ENCODE measurements at places on chromosomes 7 and 10.
A peak's percentile ranks its signal among the peaks of the same experiment; 100 is the strongest.

DNA sequence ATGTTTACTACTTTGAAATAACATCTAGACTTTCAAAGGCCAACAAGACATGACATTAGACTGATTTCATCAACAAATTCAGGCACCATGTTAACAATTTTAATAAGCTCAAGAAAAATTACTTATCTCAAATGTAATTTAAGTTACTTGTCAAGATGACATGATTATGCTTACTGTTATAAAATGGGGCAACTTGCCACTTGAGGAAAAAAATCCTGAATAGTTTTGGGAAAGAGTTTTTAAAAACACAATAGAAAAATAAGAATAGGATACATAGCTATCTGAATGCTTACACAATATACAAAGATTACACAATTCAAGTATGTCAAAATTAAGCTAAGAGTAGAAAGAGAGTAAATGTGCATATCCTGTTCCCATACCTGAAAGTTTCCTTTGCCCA lies 85.4 kb downstream of the RNF32 start:
- ATAC-seq, result no peak

DNA sequence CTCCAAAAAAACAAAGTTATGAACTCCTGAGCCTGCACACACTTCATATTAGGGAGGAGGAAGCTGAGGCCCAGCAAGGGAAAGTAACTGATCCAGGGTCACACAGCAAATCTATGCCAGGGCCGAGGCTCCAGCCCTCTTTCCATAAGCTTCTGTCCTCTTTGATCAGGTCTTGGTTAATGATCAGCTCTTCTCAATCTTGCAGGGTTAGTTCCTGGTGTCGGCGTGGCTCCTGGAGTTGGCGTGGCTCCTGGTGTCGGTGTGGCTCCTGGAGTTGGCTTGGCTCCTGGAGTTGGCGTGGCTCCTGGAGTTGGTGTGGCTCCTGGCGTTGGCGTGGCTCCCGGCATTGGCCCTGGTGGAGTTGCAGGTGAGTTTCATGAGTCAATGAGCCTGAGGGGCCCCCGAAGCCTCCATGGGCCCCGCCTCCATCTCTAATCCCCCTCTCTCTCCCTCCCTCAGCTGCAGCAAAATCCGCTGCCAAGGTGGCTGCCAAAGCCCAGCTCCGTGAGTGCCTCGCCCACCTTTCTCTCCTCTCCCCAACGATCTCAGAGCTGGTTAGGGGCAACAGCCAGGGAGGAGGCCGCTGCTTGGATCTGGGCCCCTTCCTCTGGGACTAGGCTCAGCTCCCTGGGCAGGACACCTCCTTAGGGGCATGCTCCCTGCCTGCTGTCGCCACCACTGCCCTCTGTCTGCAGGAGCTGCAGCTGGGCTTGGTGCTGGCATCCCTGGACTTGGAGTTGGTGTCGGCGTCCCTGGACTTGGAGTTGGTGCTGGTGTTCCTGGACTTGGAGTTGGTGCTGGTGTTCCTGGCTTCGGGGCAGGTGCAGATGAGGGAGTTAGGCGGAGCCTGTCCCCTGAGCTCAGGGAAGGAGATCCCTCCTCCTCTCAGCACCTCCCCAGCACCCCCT lies 23.7 kb upstream of the LIMK1 start:
- no peak for ATAC-seq

- no peak for ATAC-seq
Observed at GRCh38 chr10:116418389-116418788, 9.3 kb upstream of the PNLIPRP3 start.

- ATAC-seq, result no peak
Observed at GRCh38 chr10:69359594-69359993, 57.1 kb downstream of the TACR2 start.

DNA sequence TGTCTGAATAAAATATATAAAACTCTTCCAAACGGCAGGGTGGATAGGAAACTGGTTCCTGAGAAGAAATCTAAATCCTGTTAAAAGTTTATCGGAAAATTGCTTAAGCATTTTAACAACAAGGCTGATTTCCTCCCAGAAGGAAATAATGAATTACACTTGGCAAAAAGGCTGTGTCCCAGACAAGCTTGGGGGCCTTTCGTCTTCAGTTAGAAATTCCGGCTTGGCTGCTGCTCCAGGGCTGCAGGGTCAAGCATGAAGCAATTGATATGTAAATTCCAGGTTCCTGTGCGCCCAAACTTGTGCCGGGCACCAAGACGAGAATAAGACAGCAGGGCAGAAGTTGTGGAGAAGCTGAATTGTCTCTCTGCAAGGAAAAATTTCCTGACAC lies 38.0 kb upstream of the LBX1 start:
- no peak for ATAC-seq

- ATAC-seq, result peak; percentile 2
Observed at GRCh38 chr10:133161486-133162109, 1.6 kb downstream of the KNDC1 start.

GRCh38 chr10:65275296-65275695 lies 1650.5 kb upstream of the LRRTM3 start:
- ATAC-seq, result no peak

GRCh38 chr10:130466271-130466997 lies 330.2 kb downstream of the GLRX3 start:
- no peak for ATAC-seq

- ATAC-seq, result no peak
Observed at GRCh38 chr7:99061001-99061776, 82.7 kb downstream of the SMURF1 start.

DNA sequence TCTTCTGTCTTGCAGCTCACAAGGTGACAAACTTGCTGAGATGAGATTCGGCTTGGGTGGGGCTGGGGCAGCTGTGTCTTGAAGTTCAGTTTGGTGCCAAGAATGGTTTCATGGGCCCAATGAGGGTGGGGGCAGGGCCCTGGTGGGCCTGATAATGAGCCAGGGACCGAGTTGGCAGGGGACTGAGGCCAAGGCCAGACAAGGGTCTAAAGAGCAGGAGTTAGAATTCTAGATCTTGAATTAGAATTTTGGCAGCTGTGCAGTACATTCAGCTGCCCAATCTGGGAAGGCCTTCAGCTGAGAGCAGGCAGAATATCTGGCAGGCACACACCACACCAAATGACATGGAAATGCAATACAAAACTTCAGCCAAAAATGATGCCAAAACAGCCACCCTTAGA lies 1.5 kb upstream of the JAZF1 start:
- no peak for ATAC-seq

DNA sequence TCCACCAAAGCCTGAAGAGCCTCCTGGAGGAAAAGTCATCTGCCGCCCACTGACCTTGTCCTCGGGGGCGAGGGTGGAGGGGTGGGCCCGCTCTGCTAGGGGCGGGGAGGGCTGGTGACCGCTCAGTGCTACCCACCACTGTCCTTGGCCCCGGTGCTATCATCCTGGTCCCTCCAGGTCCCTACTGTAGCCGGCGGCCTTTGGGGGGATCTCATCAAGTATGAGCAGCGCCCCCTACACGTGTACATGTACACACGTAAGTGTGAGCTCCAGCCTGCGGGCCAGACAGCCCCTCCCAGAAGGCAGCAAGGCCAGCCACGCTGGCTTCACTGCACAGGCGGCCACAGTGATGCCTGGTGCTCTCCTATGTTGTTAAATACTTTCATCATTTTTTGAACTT lies 19.6 kb downstream of the TTYH3 start:
- no peak for ATAC-seq

GRCh38 chr10:63267414-63268148 lies 134.5 kb downstream of the NRBF2 start:
- no peak for ATAC-seq

- no peak for ATAC-seq
Observed at GRCh38 chr7:9657257-9657656, 1223.8 kb downstream of the NXPH1 start.

DNA sequence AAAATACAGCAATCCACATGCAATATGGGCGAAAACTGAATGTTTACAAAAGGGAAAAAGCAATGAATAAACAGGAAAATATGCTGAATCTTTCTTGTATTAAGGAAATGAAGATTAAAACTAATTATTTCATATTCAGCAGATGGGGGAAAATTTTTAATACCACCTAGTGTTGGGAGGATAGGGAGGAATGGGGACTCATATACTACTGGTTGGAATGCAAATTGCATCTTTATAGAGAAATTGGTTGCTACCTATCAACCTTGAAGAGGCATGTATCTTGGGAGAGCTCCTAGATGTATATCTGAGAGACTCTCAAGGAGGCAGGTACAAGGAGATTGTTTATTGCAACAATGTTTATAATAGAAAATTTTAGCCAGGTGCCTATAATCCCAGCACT lies 101.4 kb downstream of the CREM start:
- no peak for ATAC-seq

DNA sequence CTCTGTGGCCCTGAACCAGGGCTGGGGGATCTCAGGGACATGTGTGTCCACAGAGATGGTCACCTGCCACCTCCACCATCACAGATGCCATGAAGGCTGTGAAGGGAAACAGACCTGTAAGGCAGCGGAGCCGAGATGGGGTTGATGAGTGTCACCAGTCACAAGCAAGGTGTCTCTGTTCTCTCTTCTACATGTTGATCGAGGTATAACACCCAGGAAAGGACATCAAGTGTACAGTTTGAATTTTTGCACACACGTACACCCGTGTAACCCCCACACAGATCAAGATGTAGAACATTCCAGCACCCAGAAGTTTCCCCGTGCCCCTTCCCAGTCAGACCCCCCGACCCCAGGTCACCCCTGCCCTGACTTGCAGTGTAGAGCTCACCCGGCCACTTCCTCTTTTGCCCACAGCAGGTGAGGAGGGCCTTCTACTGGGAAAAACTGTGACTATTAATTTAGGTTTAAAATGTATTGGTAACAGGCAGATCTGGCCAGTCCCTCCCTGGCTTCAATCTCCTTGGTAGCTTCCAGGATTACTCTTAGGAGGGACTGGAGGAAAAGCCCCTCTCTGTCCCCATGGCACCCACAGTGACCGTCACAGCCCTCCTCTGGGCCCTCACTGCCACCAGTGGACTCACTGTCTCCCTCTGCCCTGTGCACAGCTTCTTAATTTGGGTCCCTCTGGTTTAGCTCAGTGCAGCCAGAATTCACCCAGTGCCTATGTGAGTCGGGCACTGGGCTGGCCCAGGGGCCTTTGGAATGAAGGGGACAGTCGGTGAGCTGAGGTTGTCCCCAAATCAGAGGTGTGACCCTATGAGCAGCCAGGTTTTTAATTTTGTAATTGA lies 108.2 kb downstream of the LHPP start:
- no peak for ATAC-seq

DNA sequence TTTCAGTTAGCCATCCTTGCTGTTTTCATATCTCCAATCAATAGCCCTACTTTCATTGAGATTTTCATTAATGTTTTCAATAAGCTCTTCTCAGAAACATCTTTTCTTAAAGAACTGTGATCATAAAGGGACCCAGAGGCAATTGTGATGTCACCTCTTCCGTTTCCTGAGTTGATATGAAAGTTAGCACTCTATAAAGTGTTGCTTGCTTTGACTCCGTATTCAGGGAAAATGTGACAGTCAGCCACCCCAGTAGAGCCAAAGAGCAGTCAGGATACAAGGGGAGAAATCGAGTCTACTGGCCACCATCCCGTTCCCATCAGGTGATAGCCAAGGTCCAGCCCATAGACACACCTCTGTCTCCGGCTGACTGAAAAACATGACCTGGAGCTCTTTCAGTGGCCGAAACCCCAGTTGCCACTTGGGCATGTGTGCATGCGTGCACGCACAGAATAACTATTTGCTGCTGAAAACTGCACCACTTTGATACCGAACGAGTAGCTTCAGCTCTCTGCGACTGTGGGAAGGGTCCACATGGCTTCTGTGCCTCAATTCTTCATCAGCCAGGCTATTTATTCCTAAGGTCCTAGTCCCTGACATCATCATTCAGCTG lies 291.4 kb downstream of the USP6NL start:
- no peak for ATAC-seq

DNA sequence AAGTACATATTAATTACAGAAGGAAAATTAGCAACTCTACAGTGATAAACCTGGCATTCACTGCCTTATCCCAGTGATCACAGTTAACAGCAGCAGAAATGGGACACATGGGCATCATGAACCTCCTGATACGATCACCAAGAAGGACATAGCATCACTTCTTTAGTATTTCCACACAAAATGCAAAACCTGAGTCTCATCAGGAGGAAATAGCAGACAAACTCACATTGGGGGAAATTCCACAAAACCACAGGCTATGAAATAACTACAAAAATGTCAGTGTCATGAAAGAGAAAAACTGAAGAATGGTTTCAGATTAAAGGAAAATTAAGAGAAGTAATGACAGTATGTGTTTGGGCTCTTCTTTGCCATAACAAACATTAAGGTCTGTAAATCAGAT lies 12.0 kb upstream of the PURB start:
- no peak for ATAC-seq

GRCh38 chr7:139950881-139951525 lies 111.7 kb downstream of the PARP12 start:
- ATAC-seq, result no peak

GRCh38 chr7:107388604-107389003 lies 81.3 kb upstream of the GPR22 start:
- no peak for ATAC-seq

DNA sequence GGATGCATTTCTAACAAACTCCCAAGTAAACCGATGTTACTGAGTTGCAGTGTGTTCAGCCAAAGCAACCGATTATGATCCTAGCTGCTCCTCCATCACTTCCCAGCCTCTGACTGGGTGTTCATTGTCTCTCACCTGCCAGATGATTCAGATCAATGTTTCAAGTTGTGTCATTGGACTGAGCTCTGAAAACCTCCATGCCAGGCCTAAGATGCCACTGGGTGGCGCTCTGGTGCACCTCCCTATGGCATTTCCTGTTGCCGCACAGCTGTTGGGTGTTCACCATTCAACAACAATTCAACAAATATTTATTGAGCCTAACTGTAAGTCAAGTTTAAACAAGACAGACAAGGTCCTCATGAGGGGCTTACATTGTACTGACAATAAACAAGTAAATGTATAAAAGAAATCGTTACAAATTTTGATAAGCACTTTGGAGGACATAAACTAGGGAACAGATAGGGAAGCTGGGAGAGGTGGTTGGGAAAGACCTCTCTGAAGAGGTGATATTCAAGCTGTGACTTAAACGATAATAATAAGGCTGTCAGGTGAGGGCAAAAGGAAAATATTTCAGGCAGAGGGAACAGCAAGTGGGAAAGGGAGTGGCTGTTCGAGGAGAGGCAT lies 22.8 kb downstream of the RGR start:
- no peak for ATAC-seq

DNA sequence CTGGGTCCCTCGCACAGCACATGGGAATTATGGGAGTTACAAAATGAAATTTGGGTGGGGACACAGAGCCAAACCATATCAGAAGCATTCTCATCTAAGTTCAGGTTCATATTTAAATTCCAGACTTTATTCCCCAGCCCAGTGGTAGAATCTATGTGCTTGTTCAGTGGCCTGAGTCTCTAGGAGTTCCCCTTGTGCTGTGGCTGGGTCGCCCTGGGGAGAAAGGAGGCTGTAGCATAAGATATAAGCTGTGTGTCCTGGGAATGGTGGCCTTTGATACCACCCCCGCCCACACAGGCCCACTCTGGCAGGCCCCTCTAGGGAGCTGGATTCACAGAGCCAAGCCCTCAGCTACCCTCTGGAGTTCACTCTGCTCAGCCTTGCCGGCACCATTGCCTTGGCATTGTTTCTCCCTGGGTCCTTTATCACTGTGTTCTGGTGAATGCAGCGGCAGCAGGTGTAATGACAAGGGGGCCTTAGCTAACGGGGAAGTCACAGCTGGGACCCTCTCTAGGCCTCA lies 64.2 kb downstream of the MINDY4 start:
- no peak for ATAC-seq
